IMR-90 (cell line): ENCODE measurements at places on chromosomes 3 and 15. TPM values are rescaled to one million over a fixed set of nuclear protein-coding genes. Genes with fewer than 3 reads are reported as not detected.

The ATP2B2 gene
- under 0.01 TPM in 1 of 2 replicates, not detected in the other for total RNA-seq

The CSPG5 gene
- under 0.01 TPM in 2 replicates for total RNA-seq

GRCh38 chr15:73985101-73985873, 6.8 kb downstream of the STOML1 start:
- peak; percentile 83 for DNase-seq

- no peak for DNase-seq
These were observed 103.1 kb downstream of the TMEM266 start for GRCh38 chr15:76162784-76163456.

GRCh38 chr15:40900256-40901052, 6.2 kb downstream of the VPS18 start:
- DNase-seq = no peak

DNA sequence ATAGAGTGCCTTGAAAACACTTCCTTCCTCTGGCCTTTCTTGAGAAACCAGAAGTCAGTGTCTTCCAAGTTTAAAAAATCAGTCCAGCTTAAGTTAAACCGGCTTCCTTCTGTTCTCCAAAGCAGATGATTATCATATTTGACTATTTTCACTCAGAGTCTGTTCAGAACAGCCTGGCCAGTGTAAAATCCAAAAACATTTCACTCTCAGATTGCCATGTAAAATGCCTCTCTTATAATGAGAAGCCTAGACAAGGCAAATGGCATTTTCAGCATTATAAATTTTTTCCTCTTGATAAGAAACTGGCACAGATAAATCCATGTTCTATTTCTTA, 193.5 kb downstream of the TNIK start:
- no peak for DNase-seq

- no peak for DNase-seq
These were observed 128.9 kb downstream of the NSMCE3 start for GRCh38 chr15:29140475-29141307.

- no peak for DNase-seq
These were observed 225.2 kb upstream of the PRICKLE2 start for GRCh38 chr3:64450396-64450956.

GRCh38 chr3:13120928-13121552, 47.8 kb upstream of the IQSEC1 start:
- no peak for DNase-seq

DNA sequence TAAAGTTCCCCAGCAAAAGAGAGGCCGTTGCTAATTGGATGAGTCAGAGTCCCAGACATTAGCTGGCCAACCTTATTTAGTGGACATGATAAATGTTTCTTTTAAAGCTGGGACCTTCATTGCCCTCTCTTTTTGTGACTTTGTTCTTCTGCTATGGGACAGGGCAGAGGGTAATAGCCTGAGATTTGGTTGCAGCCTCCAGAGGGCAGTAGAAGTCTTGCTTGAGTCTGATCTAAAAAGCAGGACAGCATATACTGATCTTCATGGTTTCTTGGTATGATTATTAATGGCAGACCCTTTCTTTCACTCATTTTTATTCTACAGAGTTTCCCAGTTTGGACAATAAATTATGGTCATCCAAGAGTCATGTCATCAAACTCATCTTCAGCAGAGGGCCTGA, 25.1 kb upstream of the ZKSCAN7 start:
- peak; percentile 23 for DNase-seq

GRCh38 chr3:100725935-100726513, 16.7 kb downstream of the TFG start:
- no peak for DNase-seq

GRCh38 chr15:63837032-63837431, 3.3 kb upstream of the HERC1 start:
- no peak for DNase-seq

DNA sequence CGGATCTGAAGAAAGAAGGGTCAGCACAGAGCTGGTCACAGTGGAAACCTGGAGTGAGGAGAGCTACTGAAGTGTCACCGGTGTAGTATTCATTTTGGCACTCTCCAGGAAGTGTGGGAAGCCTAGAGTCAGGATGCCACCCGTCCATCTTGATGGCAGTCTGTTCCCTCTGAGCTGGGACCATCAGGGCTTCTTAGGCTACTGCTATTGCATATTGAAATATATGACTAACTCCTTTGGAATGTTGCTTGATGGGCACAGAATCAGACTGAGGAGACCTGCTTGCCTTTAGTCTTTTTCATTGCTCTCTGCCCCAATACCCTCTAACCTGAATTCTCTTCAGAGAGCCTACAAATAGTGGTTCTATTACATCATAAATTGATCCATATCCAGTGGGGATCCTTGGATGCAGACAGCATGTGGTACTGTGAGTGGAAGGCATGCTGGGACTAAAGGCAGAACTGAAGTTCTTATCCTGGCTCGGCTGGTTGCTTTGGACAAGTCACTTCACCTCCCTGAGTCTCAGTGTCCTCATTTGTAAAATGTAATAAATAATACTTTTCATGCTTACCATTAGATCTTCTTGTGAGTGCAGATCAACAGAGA, 143.5 kb downstream of the PDE8A start:
- peak; percentile 57 for DNase-seq

- no peak for DNase-seq
These were observed 882 bp downstream of the CADM2 start for GRCh38 chr3:84959470-84960271.
